ENCODE measurements at places on chromosomes 12 and 14. TPM values are rescaled to one million over a fixed set of nuclear protein-coding genes. Genes with fewer than 3 reads are reported as not detected.

GRCh38 chr12:114166362-114166761, 200.2 kb upstream of the RBM19 start:
- DNase-seq, result peak; percentile 13

DNA sequence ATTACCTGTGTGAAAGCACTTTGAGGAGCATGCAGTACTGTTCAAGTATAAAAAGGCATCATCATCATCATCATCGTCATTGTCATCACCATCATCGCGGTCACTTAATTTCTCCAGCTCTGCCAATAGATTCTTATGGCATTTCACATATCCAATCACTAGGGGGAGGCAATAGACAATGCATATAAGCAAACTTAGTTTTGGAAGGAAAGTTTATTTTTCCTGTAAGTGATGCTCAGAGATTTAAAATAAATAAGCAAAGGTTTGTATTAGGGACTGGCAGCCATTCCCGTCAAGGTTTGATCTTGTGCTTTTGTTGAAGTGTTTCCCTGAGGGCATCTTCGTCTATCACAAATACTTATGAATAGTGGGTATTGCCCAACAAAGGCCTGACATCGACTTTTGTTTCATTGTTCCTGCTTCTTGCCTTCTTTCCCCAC, 127.4 kb downstream of the KTN1 start:
- no peak for DNase-seq

- no peak for DNase-seq
Observed at GRCh38 chr14:75522224-75522982, at the start of gene BATF. Gene BATF, plus strand, starts transcription at chr14:75522469. Its CDS starts 214 bp downstream, at chr14:75522683.

- DNase-seq, result no peak
Observed at GRCh38 chr12:92466391-92467305, 236.1 kb upstream of the PLEKHG7 start.

DNA sequence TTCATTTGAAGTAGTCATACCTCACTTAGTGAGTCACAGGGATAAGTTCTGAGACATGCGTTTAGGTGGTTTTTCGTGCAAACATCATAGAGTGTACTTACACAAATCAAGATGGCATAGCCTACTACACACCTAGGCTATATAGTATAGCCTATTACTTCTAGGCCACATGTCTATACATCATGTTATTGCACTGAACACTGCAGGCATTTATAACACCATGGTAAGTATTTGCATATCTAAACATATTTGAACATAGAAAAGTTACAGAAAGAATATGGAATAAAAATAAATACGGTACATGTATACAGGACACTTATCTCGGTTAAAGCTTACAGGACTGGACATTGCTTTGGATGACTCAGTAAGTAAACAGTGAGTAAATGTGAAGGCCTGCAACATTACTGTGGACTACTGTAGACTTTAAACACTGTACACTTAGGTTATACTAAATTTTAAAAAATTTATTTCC, 670.6 kb downstream of the SLC16A7 start:
- DNase-seq, result no peak

Gene SDR9C7
- polyA plus RNA-seq, result not detected

- no peak for DNase-seq
Observed at GRCh38 chr14:71398450-71398849, 491.2 kb downstream of the PCNX1 start.

Gene KERA
- not detected for polyA plus RNA-seq

Gene KLHDC1
- polyA plus RNA-seq, result 5.5 TPM

GRCh38 chr12:74816398-74817175, 279.0 kb downstream of the ATXN7L3B start:
- DNase-seq, result no peak

GRCh38 chr14:103361867-103362266, 23.3 kb upstream of the MARK3 start:
- no peak for DNase-seq

- no peak for DNase-seq
Observed at GRCh38 chr12:15393037-15393436, 70.7 kb downstream of the PTPRO start.

- DNase-seq, result no peak
Observed at GRCh38 chr14:104465482-104466390, 113.8 kb upstream of the C14orf180 start.

DNA sequence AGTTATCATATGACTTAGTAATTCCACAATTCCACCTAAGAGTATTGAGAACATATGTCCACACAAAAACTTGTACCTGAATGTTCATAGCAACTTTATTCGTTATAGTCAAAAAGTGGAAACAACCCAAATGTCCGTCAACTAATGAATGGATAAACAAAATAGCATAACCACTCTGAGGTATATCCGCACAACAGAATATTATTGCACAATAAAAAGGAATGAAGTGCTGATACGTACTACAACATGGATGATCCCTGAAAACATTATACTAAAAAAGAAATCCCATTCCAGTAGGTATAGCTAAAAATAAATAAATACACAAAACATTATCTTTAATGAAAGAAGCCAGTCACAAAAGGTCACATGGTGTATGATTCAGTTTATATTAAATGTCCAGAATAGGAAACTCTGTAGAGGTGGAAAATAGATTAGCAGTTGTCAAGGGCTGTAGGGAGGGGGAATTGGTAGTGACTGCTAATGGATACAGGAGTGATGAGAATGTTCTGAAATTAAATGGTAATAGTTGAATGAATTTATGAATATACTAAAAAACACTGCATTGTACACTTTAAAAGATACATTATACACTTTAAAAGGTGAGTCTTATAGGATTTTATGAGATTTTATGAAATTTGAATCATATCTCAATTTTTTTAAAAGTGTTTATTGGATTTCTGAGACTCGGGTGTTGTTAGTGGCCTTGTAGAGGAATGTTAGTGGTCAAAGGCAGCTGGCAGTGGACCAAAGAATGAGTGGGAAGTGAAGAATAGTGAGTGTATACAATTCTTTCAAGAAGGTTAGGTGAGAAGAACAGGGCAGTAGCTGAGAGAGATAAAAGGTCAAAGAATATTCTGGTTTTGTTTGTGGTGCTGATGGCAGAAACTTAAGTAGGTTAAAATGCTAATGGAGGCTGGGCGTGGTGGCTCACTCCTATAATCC, 36.3 kb upstream of the BAZ1A start:
- no peak for DNase-seq

Gene OTUB2
- 4.6 TPM for polyA plus RNA-seq

Gene TPH2
- 0.23 TPM for polyA plus RNA-seq

- no peak for DNase-seq
Observed at GRCh38 chr12:27751386-27752047, 28.5 kb upstream of the KLHL42 start.

- no peak for DNase-seq
Observed at GRCh38 chr12:128792398-128792797, 31.4 kb downstream of the SLC15A4 start.

DNA sequence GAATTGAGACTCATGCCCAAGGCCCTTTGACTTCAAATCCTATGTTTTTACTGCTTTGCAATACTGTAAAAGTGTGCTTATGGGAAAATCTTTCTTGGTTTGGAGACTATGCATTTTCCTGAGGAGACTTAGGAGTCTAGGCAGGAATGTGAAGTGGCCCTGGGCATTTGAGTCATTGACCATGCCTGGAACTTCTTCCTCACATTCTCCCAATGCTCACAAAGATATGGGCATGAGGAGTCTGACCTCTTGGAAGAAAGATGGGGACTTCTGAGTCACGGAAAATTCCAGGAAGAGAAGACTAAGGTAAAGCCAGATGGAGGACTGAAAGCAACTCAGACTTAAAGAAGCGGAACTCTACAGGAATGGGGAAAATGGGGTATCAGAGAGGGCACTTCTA, 38.2 kb upstream of the ZNF641 start:
- no peak for DNase-seq

DNA sequence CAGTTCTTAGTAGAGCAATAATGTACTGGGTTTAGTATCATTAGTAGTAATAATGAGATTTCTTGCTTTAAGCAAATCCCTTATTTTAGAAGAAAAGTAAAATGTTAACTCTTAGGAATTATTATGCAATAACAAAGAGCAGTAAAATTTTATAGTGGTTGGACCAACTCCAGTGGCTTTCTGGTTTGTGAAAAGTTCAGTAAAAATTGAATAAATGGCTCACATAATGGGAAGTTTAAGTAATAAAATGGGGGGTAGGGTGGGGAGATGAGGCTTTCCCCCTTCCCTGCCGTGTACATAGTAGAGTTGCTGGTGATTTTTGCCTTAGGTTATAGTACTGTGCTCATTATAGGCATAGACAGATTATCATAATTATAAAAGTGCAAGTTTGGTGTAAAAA, 250.5 kb upstream of the ATP2B1 start:
- DNase-seq, result no peak

Data from right renal cortex interstitium (tissue), 3 donors.